ENCODE measurements at places on chromosomes 5 and 9.

DNA sequence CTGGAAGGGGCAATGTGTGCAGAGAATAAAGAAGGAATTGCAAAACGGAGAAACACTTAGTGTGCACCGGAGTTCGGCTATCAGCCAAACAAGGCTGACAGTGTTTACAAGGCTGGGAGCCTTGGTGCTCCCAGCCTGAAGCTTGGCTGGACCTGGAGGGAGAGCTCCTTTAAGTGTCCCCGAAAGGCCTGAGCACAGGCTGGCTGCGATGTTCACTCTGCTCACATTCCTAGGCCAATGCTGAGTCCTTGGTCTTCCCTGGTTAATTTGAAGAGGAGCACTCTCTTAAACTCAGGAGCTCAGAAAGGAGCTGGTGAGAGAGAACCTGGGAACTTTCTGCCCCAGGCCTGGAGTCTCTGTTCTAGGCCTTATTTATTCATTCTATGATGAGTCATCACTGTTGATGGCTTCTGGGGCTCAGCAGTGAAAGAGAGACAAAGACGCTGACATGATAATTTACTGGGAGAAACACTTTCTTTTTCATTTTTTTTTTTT, 88.6 kb upstream of the MYO10 start:
- DNase-seq = peak; percentile 41

- DNase-seq = peak; percentile 26
These were observed 48.9 kb downstream of the AUH start for GRCh38 chr9:91312717-91313325.

DNA sequence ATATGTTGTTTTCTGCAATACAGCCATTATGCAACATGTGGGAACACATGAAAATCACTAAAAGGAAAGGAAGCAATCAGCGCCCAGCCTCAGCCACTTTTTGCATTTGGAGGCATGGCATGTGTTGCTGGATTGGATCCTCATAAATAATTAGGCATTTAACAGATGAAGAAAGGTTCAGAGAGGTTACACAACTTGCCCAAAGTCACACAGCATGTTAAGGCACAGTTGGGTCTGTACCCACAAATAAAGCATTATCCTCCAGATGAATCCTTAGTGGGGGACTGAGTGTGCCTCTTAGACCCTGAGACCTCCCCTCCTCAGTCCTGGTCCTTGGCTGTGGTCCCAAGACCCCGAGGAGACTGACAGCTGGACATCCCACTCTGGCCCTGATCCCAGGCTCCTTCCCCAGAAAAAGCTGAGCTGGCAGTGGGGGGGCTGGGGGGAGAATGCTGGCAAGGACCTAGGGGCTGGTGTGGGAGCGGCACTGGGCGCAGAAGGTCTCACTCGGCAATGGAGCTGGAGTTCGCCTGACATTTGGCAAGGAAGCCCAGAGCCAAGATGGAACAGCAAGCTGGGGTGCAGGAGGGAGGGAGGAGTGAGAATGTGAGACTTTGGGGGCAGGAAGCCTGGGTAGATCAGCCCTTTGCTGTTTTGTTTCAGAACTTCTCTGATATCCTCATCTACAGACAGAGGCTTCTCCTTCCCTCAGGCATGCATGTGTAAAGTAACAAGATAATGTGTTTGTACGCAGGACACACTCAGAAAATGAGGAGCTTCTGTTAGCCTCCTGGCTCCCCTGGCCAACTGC, 6.9 kb upstream of the AKNA start:
- no peak for DNase-seq

DNA sequence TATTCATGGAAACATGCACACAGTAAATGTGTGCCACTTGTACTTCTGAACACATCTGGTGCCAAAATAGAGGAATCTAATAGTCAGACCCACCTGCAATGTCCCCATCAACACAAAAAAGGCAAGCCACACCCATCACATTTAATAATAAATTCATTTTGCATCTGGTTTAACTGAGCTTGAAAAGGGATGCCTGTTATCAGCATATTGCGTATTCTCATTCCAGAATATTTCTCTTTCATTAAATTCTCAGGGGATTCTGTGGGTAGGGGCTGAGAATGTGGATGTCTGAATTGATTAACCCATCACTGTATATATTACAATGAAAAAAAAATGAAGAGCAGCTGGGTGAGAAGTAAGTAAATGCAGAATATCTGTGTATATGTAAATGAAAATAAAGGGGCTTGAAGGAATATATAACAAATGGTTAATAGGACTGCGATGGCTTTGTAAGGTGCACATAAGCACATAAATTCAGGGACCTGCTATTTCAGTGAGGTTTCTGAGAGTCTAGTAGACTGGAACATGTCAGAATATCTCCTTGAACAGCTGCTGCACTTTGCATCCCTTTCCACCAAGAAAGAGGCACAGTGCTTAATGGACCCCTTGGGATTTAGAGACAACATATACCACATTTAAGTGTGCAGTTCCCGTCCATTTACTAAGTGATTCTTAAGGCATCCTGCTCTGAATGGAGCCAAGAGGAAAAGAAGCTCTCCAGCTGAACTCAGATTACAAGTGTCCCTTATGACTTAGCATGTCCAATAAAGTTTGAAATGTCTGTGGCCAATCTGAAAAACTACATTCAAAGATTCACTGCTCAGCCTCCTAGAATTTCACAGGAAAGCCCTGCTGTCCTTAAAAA, 104.1 kb upstream of the NIPBL start:
- no peak for DNase-seq

DNA sequence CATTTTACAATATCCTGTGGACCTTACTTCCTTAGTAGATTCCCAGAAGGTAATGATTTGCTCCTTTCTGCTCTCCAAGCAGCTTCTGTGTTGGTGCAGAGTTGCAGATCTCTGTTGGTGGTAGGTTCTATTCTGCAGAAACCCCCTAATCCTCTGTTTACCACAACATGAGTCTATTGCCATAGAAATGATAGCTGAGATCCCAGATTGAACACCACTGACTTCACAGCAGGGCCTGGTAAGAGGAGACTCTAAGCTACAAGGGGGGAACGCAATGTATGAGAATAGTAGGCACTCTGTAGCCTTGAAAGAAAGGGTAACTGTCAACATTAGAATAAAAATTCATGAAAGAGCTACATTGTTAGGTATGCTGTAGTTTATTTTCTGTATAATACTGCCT, 59.5 kb downstream of the MUSK start:
- no peak for DNase-seq

All from dermis microvascular lymphatic vessel endothelial cell (primary cell).